ENCODE measurements at places on chromosomes 3 and 15.
A peak's percentile ranks its signal among the peaks of the same experiment; 100 is the strongest.

DNA sequence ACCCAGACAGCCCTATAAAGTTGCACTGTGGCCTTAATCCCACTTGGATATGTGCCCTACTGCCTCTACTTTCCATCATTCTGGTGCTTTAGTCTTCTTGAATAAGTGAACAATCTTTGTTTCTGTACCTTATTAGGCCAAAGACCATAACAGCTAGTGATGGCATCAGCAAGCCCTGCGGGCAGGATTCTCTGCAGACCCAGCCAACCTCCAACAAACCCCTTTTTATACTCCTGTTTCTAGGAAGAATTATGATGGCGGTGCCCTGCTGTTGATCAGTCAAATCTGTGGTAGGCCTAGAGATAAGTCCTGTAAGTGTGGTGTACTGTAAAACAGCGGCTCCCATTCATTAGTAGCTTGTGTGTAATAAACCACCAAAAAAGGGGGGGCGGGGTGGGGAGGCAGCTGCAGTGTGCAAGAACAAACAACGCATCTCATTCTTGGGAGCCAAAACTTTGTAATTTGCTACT is 40.5 kb downstream of the SOX2 start:
- DNase-seq, result no peak

- no peak for DNase-seq
Measured at GRCh38 chr3:54188176-54188791, 65.9 kb downstream of the CACNA2D3 start.

DNA sequence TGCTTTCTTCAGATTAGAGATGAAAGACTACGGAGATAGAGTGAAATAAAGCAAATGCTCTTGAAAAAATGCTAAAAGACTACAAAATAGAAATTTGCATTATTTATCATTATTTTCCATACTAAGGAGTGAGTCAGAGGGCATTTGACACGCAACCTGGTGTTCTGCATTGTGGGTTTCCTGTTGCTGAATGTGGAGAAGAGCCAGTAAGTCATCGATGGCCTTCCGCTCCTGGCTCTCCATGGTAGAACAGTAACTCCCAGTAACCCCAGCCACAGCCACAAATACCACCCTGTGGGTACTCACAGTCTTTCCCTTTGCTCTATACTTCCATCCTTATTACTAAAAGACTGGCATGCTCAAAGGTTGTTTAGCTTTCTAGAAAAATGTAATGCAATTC is 61.5 kb downstream of the CGGBP1 start:
- DNase-seq, result no peak

DNA sequence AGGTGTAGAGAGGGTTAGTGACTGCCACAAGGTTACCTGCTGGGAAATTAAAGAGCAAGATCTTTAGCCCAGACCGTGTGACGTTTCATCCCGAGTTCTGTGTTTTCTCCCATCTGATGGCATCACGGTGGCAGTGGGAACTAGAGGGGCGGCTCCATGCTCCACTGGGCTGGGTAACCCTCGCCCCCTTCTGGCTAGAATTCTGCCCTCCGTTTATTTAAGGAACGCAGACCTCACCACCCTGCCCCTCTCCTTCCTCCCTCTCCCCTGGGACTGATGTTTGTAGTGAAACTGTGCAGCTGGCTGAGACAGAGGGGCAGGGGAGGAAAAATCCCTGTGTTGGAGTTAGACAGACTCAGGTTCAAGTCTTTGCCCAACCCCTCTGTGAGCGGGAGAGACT is 65.6 kb downstream of the ITGA11 start:
- no peak for DNase-seq

GRCh38 chr15:64911311-64912186 is at the start of gene ANKDD1A:
TSS of gene ANKDD1A (plus strand) at chr15:64911902. CDS start at chr15:64911931, 29 bp downstream.
- peak; percentile 78 for DNase-seq

- DNase-seq, result peak; percentile 71
Measured at GRCh38 chr3:43768381-43768973, 77.7 kb downstream of the ABHD5 start.

- no peak for DNase-seq
Measured at GRCh38 chr3:37040231-37040630, 46.9 kb downstream of the MLH1 start.
